ENCODE measurements at places on chromosomes 11 and 22.

- DNase-seq = no peak
These were observed 40.0 kb downstream of the DUSP8 start for GRCh38 chr11:1532014-1532586.

GRCh38 chr11:46359953-46360352 lies 12.7 kb downstream of the DGKZ start:
- no peak for DNase-seq

- DNase-seq = peak; percentile 52
These were observed 519 bp downstream of the ARRB1 start for GRCh38 chr11:75350743-75351540.

- DNase-seq = no peak
These were observed 1.9 kb upstream of the EMID1 start for GRCh38 chr22:29203488-29204454.

GRCh38 chr11:36241497-36241896 lies 47.7 kb downstream of the COMMD9 start:
- DNase-seq = no peak

DNA sequence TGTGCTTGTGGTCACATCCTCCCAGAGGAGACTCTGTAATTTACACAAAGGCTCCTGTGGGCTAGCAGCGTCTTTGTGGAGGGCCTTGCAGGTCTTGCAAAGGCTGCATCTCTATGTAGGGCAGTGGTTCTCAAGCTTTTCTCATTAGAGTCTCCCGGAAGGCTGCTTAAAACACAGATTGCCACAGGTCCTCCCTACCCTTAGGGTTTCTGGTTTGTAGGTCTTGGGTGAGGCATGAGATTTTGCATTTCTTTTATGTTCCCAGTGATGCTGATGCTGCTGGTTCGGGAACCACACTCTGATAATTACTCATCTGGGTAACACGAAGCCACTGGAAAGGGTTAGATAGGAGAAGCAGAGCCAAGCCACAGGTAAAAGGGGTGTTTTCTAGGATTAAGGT lies 151.3 kb upstream of the ZBED5 start:
- no peak for DNase-seq

DNA sequence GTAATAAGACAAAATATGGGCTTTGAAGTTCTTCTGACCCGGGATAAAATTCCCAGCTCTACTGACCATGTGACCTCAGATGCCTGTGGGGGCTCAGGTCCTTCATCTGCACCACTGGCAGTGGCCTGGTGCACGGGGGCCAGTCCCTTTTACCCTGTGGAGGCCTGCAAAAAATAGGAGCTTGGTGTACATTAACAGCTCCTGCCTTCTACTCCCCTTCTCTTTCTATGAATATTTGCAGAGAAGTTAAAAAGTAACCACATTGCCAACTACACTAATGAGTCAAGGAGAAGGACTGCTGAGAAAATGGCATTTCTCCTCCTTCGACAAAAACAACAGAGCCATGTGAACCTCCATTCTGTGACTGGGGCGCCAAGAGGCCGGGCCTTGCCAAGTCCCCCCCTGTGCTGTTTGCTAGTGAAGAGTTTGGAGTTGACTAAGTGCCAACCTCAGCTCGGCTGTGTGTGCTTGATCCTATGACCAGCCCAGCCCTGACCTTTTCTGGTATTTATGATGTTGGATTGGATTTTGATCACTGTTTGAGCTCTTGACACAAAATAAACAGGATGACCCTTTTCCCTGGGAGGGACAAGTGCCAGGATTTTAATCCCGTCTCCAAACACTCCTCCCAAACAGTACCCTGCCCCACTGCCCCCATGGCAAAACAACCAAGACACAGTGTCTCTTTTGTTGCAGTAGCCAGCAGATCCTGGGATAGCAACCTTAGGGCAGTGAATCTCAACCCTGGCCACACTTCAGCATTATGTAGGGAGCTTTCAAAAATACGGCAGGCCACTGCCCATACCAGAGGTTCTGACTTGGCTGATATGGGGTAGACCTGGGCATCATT lies 380.1 kb downstream of the LARGE1 start:
- DNase-seq = no peak

DNA sequence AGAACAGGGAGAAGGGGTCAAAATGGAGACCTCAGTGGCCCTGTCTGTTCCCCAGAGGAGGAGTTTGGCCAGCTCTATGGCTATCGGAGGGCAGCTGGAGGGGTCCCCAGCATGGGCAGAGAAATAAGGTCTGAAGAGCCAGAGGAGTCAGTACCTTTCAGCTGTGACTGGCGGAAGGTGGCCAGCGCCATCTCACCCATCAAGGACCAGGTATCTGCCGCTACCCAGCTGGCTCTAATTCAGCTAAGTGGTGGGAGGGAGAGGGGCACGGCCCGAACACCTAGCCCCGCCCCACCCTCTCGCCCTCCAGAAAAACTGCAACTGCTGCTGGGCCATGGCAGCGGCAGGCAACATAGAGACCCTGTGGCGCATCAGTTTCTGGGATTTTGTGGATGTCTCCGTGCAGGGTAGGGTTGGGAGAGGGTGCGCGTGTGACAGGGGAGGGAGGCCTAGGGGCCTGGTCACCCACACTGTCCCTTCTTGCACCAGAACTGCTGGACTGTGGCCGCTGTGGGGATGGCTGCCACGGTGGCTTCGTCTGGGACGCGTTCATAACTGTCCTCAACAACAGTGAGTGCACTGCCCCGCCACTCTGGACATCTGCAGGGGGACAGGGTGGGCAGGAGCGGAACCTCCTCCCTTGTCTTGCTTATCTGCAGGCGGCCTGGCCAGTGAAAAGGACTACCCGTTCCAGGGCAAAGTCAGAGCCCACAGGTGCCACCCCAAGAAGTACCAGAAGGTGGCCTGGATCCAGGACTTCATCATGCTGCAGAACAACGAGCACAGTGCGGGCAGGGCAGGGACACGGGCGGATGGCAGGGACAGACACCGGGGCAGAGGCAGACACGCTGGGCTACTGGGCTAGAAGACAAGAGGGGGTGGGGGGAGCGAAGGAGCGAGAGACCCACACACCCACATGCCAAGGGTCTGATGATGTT lies 2.8 kb downstream of the CTSW start:
- DNase-seq = no peak

- DNase-seq = no peak
These were observed 130.9 kb upstream of the SEZ6L start for GRCh38 chr22:26038365-26038764.

GRCh38 chr11:78784321-78785061 lies 209.8 kb upstream of the NARS2 start:
- no peak for DNase-seq

GRCh38 chr11:78851878-78852586 lies 277.4 kb upstream of the NARS2 start:
- DNase-seq = no peak

GRCh38 chr11:1502168-1502953 lies 15.8 kb upstream of the MOB2 start:
- DNase-seq = no peak

DNA sequence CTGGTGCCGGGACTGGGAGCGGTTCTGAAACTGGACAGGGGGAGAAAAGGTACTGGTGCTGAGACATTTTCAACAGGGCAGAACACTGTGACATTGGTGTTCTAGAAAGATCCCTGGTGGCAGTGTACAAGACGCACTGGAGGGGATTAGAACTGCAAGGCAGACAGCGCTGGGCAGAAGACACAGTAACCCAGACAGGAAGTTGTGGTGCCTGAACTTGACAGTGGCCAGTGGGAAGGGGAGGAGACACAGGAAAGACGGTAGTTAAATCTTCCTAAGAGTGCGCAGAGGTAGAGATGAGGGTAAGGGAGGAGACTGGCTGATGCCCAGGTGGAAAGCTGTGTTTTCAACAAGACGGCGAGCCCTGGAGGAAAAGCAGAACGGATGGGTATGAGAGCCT lies 24.5 kb downstream of the FAM227A start:
- DNase-seq = peak; percentile 46

- DNase-seq = no peak
These were observed 13.0 kb downstream of the MYO7A start for GRCh38 chr11:77141034-77141433.

GRCh38 chr11:79253280-79253679 lies 187.6 kb downstream of the TENM4 start:
- no peak for DNase-seq

- DNase-seq = no peak
These were observed 1248.9 kb downstream of the JRKL start for GRCh38 chr11:97638641-97639224.

DNA sequence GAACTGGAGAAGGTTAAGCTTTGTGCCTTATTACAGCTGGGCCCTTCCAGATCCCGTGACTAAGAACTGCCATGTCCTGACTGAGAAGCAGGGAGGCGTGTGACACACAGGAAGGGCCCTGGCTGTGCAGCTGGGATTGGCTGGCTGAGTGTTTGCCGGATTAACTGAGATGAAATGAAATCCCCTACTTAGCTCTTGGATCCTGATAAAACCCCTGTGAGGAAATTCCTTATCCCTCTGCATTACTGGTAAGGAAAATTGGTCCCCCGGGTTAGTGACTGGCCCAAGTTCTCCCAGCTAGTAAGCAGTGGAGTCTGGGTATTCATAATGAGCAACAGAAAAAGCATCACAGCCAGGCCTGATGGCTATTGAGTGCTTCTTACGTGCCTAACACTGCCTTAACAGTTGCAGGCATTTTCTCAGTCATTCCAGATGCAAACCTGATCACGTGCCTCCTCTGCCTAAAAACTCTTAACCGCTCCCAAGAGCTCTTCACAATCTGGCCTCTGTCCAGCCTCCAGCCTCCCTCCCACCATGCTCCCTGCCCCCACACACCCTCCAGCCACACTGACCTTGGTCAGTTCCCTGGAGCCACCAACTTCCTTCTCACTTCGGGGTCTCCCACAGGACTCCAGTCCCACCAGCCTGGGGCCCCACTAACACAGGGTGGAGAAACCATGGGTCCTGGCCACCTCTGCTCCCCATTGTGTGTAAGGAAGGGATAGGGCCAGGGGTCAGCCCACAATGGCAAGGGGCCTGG lies 37.8 kb downstream of the ARRB1 start:
- DNase-seq = no peak

- no peak for DNase-seq
These were observed 146.8 kb downstream of the ENTHD1 start for GRCh38 chr22:39746600-39747262.

- DNase-seq = no peak
These were observed 204 bp downstream of the FADS2 start for GRCh38 chr11:61828379-61828628.

GRCh38 chr11:11611381-11611780 lies 10.4 kb downstream of the GALNT18 start:
- no peak for DNase-seq

- no peak for DNase-seq
These were observed 15.7 kb downstream of the SLN start for GRCh38 chr11:107696140-107696539.

DNA sequence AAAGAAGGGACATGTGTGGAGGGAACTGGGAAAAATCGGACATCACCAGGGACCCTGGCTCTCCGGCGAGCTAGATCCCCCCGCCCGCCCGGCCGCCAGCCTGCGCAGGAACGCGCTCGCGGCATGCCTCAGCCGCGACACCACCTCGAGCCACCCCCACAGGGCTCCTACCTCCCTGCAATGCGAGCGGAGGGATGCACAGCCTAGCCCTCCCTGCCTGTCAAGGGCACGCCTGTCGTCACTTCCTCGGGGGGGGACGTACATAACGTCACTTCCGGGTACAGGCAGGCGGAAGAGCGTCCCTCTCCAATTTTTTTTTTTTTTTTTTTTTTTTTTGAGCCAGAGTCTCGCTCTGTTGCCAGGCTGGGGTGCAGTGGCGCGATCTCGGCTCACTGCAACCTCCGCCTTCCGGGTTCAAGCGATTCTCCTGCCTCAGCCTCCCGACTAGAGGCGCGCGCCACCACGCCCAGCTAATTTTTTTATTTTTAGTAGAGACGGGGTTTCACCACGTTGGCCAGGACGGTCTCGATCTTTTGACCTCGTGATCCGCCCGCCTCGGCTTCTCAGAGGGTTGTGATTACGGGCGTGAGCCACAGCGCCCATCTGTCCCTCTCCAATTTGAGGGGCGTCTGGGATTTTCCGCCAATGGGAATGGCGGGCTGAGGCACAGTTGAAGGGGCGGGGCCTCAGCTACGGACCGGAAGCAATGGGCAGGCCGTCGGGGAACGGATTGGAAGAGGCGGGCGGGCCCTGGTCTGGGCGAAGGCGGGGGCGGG lies at the start of gene TXN2:
TSS of gene TXN2 (minus strand) at position 248 of the 776 bp plus-strand sequence. CDS start 803 bp downstream, outside the sequence.
- peak; percentile 96 for DNase-seq

DNA sequence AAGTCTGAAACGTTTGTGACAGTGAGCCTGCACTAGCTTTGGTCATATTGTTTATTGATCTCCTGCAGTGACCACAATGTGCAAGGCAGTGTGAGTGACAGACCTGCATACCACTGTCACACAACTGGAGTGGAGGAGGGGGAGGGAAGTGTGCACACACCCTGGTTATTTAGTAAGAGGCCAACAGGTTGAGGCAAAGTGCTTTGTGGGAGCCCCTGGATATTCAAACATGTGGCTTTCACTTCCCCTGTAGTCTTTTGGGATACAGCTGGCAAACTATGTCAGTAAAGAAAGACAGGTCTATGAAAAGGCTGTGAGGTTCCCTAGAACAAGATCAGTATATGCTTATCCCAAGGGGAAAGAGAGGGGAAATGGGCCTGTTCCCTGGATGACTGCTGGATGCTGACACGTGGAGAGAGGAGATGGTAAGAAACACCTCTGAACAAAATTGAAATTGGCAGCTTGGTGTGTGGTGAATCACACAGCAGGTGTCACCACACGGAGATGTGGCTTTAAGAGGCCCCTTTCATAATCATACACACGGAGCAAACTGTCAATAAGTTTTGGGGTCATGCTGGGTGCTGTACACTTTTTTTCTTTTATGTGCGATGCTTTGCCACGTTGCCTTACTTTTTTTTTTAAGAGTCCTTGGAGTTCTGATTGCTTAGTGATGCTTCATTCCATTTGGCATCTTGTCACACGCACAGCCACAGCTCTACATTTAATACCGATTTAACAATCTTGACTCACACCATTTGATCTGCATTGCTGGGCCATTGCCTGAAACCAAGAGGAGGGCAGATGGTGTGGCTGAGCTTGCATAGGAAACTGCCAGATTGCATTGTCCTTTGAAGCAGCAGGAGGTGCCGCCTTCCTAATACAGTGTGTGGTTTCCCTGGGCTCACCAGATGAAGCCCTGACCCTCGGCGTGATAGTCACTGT lies 11.3 kb downstream of the OSBP2 start:
- peak; percentile 20 for DNase-seq

DNA sequence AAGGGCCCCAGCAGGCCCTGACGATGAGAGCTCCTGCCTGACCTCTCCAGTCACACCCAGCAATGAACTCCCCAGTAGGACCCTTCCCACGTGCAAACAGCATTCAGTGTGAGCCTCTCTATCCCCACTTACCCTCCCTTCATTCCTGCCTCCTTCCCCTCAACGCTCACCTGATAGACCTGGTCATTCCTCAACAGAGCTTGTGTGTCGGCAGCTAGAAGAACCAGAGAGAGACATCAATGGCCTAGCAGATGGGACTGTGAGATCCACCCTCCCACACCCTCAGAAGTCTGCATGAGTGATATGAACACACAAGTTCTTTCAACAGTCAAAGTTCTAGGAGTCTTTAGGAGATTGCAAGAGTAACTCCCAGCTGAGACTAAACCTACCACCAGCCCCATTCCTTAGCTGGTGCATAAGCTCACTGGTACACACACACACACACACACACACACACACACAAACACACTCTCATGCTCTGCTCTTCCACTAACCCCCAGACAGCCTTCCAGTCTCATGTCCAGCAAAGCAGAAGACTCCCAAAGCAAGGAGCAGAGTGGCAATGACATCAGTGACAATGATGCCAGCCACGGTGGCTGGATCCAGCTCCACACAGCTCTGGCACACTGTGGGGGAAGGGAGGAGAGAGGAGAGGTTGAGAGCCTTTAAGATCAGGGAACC lies 3.1 kb downstream of the CD3D start:
- DNase-seq = peak; percentile 53

- no peak for DNase-seq
These were observed 10.4 kb downstream of the PDHX start for GRCh38 chr11:34926831-34927132.

- DNase-seq = peak; percentile 92
These were observed at the start of the genes ILK and RRP8 for GRCh38 chr11:6603287-6604080. ILK (plus strand) TSS chr11:6603774; CDS start chr11:6604272, 498 bp downstream. RRP8 (minus strand) TSS chr11:6603616; CDS start chr11:6603502, 114 bp downstream.

All from CD4-positive, CD25-positive, alpha-beta regulatory T cell (primary cell).